ENCODE measurements at places on chromosomes 6 and 20.

DNA sequence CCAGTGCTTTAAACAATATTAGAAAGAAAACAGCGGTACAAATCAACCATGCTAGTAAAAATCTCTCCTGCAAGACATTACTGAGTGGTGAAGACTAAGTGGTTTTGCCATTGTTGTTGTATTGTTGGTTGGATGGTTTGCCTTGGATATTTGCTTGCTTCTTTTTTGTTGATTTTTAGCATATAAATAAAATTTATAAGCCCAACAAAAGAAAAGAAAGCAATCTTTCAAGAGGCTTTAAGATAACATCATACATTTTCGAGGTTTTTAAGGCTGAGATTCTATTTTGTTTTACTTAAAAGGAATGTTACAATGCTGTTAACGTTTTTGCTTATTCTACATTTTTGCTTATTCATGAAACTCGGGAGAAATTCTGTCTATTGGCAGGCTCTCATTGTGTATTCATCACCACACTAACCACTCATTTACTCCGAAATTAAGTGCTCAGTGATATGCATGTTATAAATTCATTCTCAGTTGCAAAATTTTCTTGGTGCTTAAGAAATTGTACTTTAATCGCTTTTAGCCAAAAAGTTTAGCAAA, 139.1 kb downstream of the LAMA2 start:
- H3K27ac ChIP-seq = no peak overlapping the region
- H3K27me3 ChIP-seq = no peaks in the 10 kb centered on the region
- H3K36me3 ChIP-seq = no peaks in the 10 kb centered on the region
- H3K4me3 ChIP-seq = no peak overlapping the region
- H3K4me1 ChIP-seq = no peaks in the 10 kb centered on the region
- no peak for DNase-seq

DNA sequence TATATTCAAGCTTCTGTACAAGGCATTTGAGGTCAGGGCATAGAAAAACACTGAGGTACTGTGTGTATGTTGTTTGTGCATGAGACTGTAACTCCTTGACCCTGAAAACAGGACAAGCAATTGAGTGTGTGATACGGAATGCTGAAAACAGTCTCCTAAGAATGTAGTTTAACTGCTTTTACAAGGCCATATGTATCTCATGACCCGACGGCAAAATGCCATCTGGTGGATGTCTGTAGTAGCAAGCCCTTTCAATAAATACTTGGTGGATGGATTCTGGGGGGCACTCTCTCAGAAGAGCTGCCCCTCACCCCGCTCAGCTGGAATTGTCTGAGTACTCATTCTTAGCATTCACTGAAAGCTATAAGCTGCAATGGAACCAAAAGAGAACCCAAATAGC, 69.3 kb upstream of the EYS start:
- H3K4me3 ChIP-seq = no peak overlapping the region
- no peak for DNase-seq

GRCh38 chr6:128172752-128173682, 272.2 kb upstream of the THEMIS start:
- no peak overlapping the region for H3K4me3 ChIP-seq
- no peaks in the 10 kb centered on the region for H3K36me3 ChIP-seq
- peaks cover 22% of the 10 kb centered on the region for H3K4me1 ChIP-seq
- H3K27me3 ChIP-seq = no peaks in the 10 kb centered on the region
- DNase-seq = no peak

DNA sequence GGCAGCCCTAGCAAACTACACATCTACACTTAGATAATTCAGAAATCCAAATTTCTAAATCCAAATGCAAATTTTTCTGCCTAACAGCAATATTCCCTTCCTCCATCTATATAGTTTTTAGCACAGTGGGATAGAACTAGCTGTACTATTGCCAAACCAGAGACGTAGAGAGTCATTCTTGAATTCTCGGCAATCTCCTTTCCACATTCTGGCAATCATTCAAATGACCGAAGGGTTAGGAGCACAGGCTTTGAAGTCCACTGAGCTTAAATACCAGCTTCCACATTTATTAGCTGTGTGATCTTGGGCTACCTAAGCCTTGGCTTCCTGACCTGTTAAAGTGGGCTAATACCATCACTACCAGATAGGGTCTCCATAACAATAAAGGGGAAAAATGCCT, 3.1 kb upstream of the RPS12 start:
- no peak for DNase-seq
- peak overlapping the region; percentile 26 for H3K27ac ChIP-seq
- peaks cover 23% of the 10 kb centered on the region for H3K4me1 ChIP-seq
- H3K4me3 ChIP-seq = no peak overlapping the region

- peaks cover 11% of the 10 kb centered on the region for H3K4me1 ChIP-seq
- DNase-seq = no peak
- no peak overlapping the region for H3K4me3 ChIP-seq
- peak overlapping the region; percentile 48 for H3K27ac ChIP-seq
Measured at GRCh38 chr20:23142162-23143050, 56.3 kb upstream of the CD93 start.

DNA sequence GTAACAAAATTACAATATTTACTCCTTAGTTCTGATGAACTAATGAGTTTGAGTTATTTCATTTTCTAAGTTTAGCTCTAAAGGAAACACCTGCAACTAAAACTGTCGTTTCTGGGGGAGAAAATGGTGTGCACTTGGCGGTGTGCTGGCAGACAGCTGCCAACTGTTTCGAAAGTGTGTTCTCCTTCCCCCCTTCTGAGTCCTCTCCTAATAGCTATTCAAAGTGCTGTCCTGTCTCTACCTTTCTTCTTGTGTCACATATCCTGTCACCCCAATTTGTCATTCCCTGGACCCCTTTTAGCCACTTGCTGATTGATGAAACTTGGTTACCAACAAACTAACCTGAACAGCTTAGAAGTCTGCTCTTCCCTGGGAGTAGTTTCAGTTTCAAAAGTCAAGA, 4.9 kb upstream of the UBE2J1 start:
- no peak overlapping the region for H3K4me3 ChIP-seq
- no peak overlapping the region for H3K27ac ChIP-seq
- H3K36me3 ChIP-seq = no peaks in the 10 kb centered on the region
- peak; percentile 30 for DNase-seq
- no peaks in the 10 kb centered on the region for H3K27me3 ChIP-seq

- H3K36me3 ChIP-seq = no peaks in the 10 kb centered on the region
- DNase-seq = no peak
- H3K27ac ChIP-seq = peak overlapping the region; percentile 35
- H3K27me3 ChIP-seq = no peaks in the 10 kb centered on the region
Measured at GRCh38 chr20:3430376-3431069, 23.1 kb upstream of the DNAAF9 start.

- no peaks in the 10 kb centered on the region for H3K36me3 ChIP-seq
- no peak overlapping the region for H3K4me3 ChIP-seq
- peak; percentile 23 for DNase-seq
- H3K27ac ChIP-seq = no peak overlapping the region
- peaks cover 33% of the 10 kb centered on the region for H3K4me1 ChIP-seq
Measured at GRCh38 chr6:154848580-154848979, 115.4 kb downstream of the SCAF8 start.

All from stomach (tissue), 19 donors.